ENCODE measurements at places on chromosomes 3 and 15. TPM values are rescaled to one million over a fixed set of nuclear protein-coding genes. Genes with fewer than 3 reads are reported as not detected.

Gene GOLGB1
- 15.3 TPM for total RNA-seq

Gene SLC6A11
- not detected for total RNA-seq

Gene MYO5C
- 0.98 TPM for total RNA-seq

Gene SLC26A6
- 18.4 TPM for total RNA-seq

Gene RASA2
- 40.2 TPM for total RNA-seq

Gene TMEM87A
- 35.8 TPM for total RNA-seq

Gene NR2E3
- total RNA-seq: not detected

Gene PATL2
- 7.0 TPM for total RNA-seq

DNA sequence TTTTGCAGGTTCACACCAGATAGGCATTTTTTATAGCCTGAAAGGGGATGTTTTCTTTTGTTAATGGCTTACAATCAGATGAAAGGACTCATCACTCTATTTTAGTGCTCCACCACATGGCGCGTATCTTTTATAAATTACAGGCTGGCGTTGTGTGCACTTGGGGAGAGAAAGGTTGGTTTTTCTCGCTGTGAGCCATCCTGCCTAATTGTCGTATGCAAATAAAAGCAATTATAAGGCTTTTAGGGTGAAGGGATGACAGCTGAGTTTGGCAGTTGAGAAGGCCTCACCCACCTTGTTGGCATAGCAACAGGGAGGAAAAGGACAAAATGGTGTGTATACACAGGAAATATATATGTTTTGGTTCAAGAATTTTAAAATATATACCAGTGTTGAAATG, 268.0 kb downstream of the NR2F2 start:
- DNase-seq: no peak

DNA sequence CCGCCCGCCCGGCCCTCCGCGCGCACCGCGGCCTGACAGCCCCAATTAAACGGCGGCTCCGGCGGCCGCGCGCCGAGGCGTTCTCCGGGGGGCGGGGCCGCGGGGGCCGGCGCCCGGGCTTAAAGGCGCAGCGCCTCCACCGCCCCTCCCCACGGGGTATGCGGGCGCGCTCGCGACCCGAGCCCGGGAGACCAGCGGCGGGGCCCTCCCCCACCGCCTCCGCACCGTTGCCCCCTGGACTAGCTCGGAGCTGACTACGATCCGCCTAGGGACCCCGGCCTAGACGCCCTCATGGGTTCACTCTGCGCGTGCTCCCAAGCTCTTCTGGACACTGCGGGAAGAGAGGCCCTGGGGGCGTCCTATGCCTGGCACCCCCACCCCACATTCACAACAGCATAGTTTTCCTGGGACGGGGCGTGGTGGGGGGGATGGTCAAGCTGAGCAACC, at the start of gene DUSP7:
TSS of gene DUSP7 (minus strand) at position 51 of the 447 bp plus-strand sequence. CDS start 205 bp downstream, outside the sequence.
- DNase-seq: peak; percentile 85

DNA sequence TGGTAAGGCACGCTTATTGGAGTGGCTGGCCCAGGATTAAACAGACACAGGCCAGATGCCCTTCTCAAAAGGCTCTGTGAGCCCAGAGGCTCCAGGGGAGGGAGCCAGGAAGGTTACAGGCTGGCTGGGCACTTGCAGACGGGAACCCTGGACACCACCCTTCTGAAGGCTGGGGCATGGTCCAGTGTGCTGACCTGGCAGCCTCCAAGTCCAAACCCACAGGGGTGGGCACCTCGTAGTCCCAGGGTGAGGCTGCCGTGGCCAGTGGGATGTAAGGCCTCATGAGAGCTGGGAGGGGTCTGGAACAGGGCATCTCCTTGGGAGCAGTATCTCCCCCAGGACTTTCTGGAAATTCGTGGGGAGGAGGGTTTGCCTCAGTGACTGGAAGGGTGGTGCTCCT, 19.6 kb downstream of the EFCC1 start:
- DNase-seq: no peak

DNA sequence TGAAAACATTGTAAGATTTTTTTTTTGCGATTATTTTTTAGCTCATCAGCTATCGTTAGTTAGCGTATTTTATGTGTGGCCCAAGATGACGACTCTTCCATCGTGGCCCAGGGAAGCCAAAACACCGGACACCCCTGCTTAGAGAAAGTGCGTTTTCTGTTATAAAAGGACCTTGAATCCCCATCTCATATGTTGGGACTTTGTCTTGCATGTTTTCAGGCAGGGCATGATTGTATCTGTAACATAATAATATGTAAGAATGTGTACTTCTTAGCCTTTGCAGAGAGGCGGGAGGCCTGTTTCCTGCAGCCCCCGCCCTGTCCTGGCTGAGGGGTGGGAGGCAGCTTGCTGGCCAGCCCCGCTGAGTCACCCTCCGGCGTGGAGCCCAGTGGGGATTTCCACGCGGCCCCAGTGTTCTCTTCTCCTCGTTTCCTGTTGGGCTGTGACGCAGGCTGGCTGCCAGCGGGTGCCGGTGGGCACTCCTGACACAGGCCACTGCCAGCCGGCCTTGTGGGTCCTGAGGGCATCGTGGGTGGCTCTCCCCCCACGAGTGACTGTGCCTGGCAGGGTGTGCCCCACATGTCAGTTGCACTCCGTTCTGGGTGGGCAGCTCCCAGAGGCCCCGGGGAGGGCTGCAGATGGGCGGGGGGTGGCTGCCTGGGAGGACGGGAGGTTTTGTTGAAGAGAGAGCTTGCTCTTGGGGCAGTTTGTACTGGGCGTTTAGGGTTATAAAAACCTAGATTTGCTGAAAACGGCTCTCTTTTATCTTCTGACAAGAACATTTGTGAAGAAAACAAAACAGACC, 55.6 kb downstream of the SMAD3 start:
- peak; percentile 91 for DNase-seq

DNA sequence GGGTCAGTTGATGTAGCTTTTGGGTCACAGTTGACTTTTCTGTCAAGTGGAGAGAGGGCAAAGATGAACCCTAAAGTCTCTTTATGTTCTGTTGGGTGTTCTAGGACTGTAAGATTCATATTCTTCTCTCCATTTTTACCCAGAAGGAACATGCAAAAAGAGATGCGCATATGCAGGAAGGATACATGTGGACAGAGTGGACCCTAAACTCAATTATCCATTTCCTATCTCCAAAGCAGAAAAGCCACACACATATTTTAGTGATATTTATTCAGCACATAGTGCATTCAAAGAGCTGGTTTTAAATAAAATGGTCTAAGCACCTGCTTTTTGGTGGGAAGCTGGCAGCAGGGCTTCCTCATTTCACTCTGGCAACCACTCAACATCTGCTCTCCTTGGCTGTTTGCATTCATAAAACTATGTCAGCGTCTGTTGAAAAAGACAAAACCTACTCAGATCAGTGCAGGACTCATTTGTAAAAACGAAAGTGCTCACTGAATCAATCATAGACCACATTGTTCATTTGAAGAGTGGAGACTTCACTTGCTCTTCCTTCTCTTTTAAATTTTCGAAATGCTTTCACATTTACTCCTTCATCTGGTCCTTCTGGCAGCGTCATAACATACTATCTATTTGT, 96.6 kb downstream of the SEMA6D start:
- DNase-seq: no peak

GRCh38 chr3:111895071-111895470, 36.0 kb downstream of the PHLDB2 start:
- no peak for DNase-seq

- DNase-seq: no peak
These were observed 3.0 kb upstream of the KLHL6 start for GRCh38 chr3:183558495-183558894.

GRCh38 chr3:181250714-181251113, 261.2 kb upstream of the DNAJC19 start:
- no peak for DNase-seq

GRCh38 chr15:78408355-78408640, 29.7 kb upstream of the IREB2 start:
- no peak for DNase-seq

DNA sequence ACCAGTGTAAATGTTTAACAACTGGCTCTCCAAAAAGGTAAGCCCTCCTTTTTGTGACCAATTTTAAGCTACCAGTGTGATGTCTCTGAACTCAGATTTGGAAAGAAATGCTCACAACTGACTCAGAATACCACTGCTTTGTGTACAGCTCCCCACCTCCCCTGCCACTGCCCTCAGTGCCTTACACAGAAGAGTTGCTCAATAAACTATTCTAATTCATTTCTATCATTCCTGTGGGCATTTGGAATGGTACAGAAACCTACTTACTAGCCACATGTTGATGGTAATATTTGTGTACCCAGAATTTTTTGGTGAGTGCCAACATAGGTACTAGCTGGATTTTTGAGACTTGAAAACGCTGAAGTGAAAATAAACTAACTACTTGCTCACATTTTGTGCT, 16.0 kb downstream of the LRRN1 start:
- DNase-seq: no peak

GRCh38 chr3:17544632-17545031, 197.8 kb downstream of the TBC1D5 start:
- DNase-seq: no peak

DNA sequence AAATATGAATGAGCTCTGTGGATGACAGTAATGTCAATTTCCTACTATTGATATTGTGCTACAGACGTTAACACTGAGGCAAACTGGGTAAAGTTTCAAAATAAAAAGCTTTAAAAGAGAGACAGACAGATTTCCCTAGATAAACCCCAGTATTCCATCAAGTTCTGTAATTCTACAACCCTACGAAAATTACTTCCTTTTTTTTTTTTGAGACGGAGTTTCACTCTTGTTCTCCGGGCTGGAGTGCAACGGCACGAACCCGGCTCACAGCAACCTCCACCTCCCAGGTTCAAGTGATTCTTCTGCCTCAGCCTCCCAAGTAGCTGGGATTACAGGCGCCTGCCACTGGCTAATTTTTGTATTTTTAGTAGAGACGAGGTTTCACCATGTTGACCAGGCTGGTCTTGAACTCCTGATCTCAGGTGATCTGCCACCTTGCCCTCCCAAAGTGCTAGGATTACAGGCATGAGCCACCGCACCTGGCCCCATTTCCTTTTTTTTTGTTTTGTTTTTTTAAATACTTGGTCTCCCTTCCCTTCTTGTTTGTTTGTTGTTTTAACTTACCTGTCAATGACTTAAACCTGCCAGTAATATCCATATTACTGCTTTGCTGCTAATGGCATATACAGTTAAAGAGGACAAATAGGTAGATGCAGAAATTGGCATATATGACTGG, 57.2 kb downstream of the CBLB start:
- no peak for DNase-seq

DNA sequence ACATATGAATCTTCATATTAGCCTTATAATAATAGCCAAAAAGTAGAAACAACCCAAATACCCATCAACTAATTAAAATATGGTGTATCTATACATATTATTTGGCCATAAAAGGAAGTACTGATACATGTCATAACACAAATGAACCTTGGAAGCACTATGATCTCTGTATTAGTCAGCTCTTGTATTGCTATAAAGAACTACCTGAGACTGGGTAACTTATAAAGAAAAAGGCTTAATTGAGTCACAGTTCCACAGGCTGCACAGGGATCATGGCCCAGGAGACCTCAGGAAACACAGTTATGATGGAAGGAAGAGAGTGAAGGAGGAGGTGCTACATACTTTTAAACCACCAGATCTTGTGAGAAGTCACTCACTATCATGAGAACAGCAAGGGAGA, 16.0 kb upstream of the CCR2 start:
- DNase-seq: no peak

- no peak for DNase-seq
These were observed 57.2 kb upstream of the MCF2L2 start for GRCh38 chr3:183485585-183485984.

- DNase-seq: no peak
These were observed 753.4 kb downstream of the FHIT start for GRCh38 chr3:60497902-60498301.

DNA sequence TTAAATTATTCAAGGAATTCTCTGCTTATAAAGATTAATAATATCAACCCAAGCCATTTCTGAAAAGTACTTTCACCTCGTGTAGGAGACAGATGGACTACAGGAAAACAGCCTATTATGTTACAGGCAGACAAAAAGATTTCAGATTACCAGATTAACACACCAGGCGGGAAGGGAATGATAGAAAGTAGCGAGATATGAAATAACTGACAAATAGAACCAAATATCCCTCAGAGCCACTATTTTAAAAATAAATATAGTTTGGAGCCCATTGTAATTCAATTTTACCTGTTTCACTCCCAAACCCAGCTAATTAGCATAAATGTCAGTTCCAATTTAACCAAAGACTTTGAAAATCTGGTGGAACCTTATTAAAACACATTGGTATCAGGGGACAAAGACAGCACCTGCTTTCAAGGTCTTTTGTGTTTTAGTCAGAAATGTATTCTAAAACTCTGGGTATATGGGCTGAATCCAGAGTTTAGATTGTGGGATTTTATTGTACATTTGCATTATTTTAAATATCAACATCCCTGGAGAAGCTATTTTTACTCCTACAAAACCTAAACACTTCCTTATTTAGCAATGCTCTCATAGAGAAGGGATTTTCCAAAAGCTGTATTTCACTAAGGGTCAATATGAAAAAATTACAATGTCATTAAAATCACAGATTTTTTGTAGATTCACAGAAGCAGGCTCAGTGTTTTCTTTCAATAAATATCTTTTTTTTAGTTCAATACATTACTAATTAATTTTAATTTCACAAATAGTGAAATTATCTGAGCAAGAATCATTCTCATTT, 138.4 kb downstream of the TNIK start:
- DNase-seq: no peak

GRCh38 chr3:119015942-119016341, 18.7 kb downstream of the IGSF11 start:
- no peak for DNase-seq

- no peak for DNase-seq
These were observed 32.8 kb upstream of the TOP2B start for GRCh38 chr3:25697553-25697952.

- DNase-seq: no peak
These were observed 37.9 kb upstream of the MINAR1 start for GRCh38 chr15:79394231-79394630.

DNA sequence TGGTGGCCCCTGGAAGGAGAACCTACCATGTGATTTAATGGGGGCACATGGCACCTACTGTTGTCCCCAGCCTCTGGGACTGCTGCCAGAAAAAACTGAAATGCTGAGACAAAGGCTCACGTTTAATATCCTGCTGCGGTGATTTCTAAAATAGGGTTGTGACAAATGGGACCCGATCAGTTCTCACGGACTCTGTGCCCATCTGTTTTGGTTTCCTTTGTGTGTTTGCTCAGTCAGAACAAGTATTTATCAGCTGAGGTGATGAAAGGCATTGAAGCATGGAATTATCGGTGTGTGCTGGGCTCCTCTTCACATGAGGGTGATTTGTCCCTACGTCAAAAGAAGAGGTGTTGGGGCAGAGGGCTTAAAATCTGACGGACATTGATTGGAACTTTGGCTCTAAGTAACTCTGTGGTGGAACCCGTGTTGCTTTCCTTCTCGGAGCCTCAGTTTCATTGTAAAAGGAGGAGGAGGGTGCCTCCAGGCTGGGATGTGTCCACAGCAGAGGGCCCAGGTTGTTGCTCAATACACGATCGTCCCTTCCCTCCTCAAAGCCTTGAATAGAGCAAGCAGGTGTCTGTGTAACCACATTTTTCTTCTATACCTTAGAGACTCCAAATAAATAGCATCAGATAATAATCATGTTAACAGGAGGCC, 283.3 kb upstream of the RGMA start:
- DNase-seq: no peak

Measured in activated naive CD8-positive, alpha-beta T cell treated with anti-CD3 and anti-CD28 coated beads for 36 hours (primary cell).